Right forelimb (tissue), 1 donor: ENCODE measurements at places on chromosomes 16 and 17.
A peak's percentile ranks its signal among the peaks of the same experiment; 100 is the strongest.

DNA sequence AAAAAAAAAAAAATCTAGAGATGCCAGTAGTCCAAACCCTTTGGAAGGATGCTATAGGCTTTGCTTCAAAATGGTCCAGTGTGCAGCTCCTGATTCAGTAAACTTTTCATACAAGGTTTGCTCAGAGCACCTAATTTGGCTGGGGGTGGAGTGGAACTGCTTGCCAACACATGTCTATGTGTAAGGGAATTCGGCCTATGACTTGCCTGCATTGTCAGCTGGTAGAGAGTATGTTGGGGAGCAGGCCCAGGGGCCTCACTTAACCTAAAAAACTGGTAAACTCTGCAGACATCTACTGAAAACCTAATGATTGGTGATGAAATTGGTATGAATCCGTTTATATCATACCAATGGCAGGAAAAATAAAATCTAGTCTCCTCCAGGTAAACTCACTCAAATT is 1.5 kb upstream of the MFSD6L start:
- no peak for DNase-seq

GRCh38 chr16:81940781-81941560 is 70.3 kb downstream of the SDR42E1 start:
- no peak for DNase-seq

DNA sequence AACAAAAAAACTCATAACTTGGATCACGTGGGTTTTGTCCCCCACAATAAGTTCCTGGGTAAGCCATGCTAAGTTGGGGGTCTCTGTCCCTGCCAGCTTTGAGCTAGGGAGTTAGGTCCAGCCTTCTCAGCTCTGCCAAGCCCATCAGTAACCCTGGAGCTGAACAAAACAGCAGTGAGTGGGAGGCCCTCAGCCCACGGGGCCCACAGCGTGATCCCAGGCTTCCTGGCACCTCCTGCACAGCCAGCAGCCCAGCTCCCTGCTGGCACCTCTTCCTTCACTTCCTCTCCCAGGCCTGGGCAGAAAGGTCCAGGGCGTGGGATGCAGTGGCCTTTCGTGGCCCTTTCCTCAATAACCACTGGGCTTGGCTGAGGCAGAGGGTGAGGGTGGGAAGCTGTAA is 35.5 kb upstream of the CDC42EP4 start:
- DNase-seq: no peak

GRCh38 chr17:28963055-28963611 is 11.8 kb upstream of the PHF12 start:
- no peak for DNase-seq

GRCh38 chr17:7173687-7174602 is 5.2 kb downstream of the ASGR1 start:
- peak; percentile 74 for DNase-seq

GRCh38 chr17:39196241-39196807 is 1.1 kb downstream of the CACNB1 start:
- peak; percentile 72 for DNase-seq

DNA sequence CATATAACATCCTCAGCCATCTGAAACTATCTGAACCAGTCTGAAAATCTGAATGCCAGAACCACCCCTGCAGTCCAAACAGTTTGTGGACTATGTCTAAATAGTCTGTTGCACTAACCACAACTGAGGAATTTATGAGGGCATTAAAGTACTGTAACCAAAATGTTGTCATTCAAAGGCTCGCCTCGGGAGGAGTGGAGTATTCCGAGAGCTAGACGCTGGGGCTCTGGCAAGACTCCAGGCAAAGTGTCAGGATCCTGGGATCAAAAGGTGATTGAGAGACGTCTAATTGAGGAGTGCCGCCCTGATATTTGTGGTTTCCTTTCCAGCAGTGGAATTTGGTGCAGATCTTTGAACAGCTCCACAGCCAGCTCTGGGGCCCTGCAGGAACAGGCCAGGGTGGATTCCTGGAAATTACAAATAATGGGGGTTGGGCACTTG is 142.9 kb upstream of the MYOCD start:
- peak; percentile 57 for DNase-seq

DNA sequence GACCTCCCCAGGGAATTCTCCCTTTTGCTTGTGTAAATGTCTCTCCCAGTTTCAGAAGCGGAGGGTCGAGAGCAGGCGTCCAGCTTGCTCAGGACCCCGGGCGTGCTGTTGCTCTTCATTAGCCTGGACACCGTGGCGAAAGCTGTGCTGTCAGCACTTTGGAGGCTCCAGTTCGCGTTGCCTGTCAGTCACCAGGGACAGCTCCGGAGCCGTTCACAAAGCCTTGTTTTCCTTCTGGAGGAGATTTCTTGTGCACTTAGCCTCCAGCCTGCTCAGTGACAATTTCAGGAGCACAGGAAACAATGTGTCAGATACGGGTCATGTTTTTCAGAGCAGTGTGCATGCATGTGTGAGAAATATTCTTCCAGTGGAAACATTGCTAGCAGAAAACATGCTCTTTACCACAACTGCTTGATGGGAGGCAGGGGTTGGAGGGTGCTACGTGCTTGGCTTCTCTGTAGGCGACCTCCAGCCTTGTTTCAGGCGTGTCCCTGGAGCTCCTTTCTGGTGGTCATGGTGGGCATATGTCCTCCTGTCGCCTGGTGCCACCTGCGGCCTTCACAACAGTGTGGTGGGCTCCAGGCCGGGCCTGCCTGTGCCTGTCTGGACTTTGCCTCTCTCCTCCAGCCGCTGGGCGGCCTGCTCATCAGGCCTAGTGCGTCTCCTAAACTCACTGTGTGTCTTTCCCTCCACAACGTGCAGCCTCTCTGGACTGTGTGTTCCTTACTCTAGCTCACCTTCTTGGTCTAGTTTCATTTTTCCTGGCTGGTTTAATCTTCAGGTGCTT is 29.0 kb downstream of the ZNF750 start:
- DNase-seq: no peak
